ENCODE measurements at places on chromosomes 16 and 17.

GRCh38 chr16:67613808-67614207, 31.1 kb upstream of the CARMIL2 start:
- DNase-seq: no peak

DNA sequence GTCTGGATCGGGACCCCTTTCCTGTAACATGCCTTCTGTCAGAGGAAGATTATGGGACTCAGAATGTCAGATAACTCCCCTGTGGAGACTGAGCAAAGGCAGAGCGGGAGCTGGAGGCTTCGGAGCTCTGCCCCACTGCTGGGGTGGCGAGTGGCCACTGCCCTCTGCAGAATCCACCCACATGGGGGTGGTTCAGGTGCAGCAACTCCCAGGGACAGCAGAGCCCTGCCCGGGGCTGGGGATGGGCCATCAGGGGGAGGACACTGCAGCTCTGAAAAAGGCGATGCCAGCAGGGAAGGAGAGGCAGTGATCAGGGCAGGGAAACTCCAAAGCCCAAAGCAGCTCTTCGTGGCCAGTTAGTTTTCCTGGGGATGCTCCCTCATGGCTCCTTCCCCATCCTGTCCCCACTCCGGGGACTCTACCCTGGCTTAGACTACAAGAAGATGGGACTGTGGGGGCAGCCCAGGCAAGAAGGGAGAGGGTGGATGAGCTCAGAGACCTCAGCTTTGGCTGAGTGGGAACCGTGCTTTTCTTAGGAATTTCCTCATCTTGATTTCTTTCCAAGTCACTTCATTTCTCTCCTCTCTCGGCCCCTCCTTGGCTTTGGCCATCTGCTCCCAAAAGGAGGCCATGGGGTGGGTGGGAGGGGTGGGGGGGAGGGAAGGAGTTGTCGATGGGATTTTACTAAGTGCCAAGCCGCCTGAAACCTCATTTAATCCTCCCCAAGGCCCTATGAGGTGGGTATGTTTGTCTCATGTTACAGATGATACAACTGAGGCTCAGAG, 4.0 kb downstream of the CA4 start:
- DNase-seq: no peak

GRCh38 chr16:84308120-84308519, 13.4 kb downstream of the WFDC1 start:
- DNase-seq: no peak

DNA sequence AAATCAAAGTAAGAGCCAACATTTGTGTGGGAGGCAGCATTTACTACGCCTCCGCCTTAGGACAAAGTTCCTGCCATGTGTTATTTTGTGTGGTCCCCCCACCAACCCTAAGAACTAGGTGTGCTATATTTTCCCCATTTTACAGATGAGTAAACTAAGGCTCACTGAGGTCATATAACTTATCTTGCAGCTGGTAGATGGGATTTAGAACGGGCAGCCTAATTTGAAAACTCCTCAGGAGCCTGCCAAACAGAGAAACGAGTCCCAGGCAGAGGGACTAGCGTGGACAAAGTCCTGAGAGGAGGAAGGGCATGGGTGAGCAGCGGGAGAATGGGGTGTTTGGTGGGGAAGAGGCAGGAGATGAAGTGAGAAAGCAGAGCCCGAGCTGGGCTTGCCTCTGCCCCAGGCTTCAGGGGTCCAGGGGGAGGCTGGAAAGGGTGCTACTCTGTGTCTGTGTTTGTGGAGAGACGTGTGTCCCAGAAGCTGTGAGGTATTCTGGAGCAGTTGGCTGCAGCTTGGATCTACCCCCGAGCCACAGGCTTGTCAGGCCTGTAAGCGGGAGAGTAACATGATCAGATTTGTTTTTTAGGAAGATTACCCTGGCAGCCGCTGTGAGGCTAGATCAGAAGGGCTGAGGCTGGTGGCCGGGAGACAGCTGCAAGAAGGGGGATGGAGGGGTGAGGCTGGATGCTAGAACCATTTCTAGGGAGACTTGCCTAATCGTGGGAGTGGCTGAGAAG, 5.0 kb downstream of the MLLT6 start:
- DNase-seq: no peak

DNA sequence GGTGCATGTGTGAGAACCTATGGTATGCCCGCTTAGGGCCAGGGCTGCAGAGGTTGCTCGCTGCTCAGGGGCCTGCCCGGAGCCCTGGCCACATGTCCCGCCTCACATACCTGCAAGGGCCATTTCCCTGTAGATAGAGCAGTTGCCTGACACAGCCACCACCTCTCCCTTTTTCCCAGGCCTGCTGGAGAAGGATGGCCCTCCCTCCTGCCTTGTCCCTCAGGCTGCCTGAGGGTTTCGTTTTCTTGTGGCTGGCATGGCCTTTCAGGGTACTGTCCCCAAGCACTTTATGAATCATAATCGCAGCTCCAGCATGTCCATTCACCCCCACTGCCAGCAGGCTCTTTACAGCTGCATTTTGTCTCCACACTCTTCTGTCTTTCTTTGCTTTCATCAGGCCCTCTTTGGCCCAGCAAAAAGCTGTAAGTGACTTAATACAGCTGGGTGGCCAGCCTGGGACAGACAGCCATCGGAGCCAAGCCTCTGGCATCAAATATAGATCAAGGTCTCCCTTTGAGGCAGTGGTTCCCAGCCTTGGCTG, 65.7 kb downstream of the MPRIP start:
- no peak for DNase-seq

- DNase-seq: no peak
Measured at GRCh38 chr17:41796121-41796895, 9.8 kb upstream of the JUP start.

GRCh38 chr17:79018370-79018695, 5.6 kb upstream of the C1QTNF1 start:
- DNase-seq: no peak
